ENCODE measurements at places on chromosomes 5 and 9.

- no peak for DNase-seq
Measured at GRCh38 chr5:38601863-38602298, 45.4 kb upstream of the LIFR start.

DNA sequence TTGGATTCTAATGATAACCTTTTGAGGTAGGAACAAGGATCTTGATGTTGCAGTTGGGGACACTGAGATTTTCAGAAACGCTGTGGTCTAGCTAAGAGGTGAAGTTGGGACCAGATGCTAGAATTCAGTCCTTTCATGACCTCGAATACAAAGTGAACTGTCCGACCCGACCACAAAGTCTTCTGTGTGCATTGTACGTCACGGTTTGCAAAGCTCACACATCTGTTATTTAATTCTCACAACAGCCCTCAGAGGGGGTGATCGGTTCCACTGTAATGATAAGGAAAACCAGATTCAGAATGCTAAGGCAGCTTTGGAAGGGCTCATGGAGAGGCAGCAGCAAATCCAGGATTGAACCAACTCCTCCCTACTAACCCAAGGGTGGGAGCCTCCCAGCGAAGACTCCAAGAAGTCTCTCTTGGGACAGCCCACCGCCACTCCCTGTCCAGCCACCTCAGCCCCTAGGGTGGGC is 16.6 kb upstream of the KIF12 start:
- DNase-seq = no peak

DNA sequence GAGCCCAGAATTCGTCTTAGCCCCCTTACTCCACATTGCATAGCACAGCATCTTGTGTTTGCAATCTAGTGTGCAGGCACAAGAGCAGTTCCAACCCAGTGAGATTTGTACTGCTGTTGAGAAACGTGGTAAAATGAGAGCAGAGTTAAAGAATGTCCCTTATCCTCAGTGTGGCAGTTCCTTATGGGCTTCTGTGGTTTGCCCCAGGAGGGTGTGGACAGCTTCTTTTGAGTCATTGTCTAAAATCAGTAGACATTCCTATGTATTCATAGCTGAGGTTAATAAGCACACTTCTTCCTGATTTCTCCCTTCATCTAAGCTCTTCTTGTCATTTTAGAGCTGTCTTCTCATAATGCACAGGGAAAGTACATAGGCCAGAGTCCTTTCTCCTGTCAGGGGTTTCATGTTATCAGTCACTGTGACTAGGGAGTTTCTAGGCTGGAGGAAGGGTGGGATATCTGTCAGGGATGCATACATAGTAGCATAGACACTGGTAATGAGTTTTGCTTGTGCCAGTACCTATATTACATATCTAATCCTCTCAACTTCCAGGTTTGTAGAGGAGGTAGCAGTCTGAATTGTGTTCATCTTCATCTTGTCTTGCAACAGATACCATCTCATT is 2.0 kb upstream of the CAVIN4 start:
- peak; percentile 64 for DNase-seq

DNA sequence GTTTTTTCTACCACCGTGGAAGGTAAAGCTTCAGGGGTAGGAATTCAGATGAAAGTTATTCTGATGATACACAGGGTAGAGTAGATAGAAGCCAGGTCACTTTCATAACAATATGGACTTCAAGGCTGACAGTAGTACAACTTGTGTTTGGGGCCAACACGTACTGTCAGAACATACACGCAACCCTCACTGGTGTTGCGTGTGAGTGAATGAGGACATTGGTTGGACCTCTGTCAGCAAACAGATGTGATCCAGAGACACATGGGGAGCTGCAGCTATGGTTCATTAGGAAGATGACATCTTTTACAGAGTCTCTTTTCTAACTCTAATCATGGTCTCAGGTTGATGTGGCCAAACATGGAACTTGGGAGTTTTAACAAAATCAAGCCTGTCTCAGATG is 70.1 kb upstream of the MOCS2 start:
- no peak for DNase-seq

- no peak for DNase-seq
Measured at GRCh38 chr5:78129597-78129996, 164.9 kb downstream of the AP3B1 start.

GRCh38 chr5:96083361-96083881 is 121.8 kb upstream of the ELL2 start:
- no peak for DNase-seq

GRCh38 chr5:158414780-158415179 is 555.8 kb upstream of the CLINT1 start:
- DNase-seq = peak; percentile 82

DNA sequence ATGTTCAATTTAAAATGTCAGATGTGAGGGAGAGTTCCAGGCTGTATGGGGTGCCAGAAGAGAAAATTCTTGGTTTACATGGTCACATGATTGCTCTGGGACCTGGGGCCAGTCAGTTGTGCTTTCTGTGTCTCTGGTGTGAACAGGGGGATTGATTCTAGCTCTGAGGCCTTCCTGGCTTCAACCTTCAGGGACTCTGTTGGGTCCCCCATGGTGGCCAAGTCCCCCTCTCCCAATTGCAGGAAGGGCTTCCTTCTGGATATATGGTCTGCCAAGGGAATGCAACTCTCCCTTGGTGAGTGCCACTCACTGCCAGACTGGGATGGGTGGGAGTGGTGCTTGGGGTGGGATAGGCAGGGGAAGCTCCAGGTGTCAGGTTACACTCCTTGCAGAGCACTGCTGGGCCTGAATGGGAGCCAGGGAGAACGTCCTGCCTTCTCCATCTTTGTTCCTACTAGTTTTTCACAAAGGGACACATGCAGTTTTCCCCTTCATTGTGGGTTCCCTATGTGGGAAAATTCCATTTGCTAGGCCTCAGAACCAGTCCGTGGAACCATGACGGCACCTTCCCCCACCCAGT is 153.2 kb downstream of the MELK start:
- DNase-seq = no peak

- DNase-seq = no peak
Measured at GRCh38 chr5:107570805-107571531, 99.8 kb downstream of the EFNA5 start.

DNA sequence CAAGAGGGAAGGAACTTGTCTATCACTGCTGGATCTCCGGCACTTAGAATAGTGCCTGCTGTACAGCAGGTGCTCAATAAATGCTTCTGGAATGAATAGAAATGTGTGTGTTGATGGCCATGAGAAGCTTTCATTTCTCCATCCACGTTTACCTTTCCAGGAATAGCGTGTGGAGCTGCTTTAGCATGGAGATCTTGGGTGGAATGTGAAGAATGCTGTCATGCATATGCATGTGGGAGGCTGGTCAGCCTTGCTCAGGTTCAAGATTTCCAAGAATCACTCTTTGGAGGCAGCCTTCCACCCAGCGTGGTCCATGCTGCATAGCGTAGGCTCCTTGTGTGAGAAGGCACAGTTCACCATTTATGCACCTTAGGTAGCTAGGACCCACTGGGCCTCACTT is 19.2 kb downstream of the COL15A1 start:
- DNase-seq = peak; percentile 35

GRCh38 chr5:157689942-157690689 is 18.8 kb downstream of the C5orf52 start:
- no peak for DNase-seq

GRCh38 chr9:77212801-77213200 is 35.5 kb downstream of the VPS13A start:
- DNase-seq = no peak

- DNase-seq = no peak
Measured at GRCh38 chr9:91241909-91242308, 119.8 kb downstream of the AUH start.

DNA sequence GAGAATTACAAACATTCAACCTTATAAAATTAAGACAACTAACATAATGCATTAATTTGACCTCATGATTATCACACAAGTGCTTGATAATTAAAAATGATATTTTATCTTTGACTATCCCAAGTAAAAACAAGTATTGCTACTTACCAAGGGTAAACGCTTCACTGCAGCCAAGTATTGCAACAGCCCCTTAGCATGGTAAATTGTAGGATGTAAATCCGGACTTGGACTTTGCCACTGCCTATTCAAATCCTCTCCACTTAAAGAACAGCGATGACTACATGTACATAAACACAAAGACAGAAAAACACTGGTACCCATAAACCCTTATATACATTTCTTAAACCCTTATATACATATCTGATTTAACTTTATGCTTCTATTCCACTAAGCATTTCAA is 155.1 kb downstream of the AGTPBP1 start:
- DNase-seq = no peak

GRCh38 chr9:13586587-13587374 is 307.3 kb upstream of the MPDZ start:
- DNase-seq = no peak

DNA sequence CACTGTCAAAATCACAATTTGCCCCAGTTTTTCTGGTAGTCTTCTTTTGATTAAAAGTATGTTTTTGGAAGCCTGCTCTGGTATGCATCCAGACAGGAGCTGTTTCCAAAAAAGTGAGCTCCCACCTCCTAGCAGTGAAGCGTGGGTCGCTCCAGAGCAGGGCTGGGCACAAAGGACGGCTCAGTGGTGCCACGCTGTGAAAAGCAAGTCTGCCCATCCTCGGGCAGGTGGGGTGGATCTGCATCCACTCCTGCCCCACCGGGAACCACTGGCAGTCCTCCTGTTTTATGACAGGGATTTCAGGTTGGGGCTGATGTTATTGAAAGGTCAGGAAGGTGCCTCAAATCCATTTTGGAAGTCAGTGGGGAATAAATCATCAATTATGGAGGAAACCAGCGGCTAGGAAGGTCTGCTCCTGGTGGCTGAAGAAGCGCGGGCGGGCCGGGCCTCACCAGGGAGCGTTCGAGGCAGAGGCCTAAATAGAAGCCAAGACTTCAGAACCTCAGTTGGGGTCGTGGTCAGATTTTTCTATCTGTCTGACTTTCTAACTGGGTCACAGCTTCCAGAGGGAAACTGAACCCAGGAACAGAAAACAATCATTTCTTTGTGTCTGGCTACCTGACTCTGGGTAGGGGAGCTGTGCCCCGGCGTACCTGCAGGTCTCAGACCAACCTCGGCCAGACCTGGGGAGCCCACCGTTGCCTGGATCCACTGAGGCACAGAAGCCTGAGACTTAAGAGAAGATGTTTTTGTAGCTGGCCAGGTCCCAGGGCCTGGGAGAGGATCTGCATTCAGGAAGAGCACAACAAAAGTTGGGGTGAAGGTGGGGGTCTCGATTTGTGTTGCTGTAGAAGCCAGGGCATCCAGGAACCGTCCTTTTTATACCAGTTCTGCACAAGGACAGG is 168.1 kb downstream of the PAX5 start:
- no peak for DNase-seq

DNA sequence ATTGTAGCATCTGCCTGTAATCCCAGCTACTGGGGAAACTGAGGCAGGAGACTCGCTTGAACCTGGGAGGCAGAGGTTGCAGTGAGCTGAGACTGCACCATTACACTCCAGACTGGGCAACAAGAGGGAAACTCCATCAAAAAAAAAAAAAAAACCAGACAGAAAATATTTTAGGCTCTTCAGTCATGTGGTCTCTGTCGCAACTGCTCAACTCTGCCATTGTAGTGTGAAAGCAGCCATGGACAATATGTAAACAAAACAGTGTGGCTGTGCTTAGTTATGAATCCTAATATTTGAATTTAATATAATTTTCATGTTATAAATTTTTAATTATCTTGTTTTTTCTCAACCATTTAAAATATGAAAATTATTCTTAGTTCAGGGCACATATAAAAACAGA is 38.4 kb downstream of the ZFAND5 start:
- peak; percentile 22 for DNase-seq

DNA sequence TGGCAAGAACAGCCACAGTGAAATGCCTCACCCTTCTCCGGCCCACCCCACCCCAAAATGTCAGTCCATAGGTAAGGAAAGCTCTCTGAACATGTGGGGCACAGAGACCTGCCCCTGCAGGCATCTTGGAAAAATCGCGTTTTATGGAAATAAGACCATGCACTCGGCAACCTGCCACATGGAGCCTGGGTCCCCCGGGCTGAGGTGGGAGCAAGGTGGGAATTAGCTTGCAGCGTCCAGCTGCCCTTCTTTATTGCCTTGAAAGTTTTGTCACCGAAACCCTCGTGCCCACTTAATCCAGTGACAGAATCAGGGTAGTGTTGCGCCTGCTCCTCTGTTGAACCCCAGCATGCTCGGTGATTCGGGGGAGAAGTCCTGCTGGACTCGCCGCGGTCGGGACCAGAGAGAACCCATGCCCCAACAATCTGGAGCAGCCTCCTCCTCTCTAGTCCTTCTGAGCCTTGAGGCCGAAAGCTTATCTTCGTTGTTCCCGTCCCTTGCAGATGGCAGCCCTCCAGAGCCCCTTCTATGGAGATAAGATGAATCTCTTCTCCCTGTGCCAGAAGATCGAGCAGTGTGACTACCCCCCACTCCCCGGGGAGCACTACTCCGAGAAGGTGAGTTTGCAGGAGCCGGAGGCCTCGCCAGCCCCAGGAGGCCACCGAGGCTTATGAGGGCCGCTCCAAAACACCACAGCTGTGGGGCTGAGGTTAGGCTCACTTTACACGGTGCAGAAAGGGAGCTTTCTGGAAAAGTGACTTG is 67.9 kb downstream of the PSMB7 start:
- no peak for DNase-seq

- DNase-seq = peak; percentile 88
Measured at GRCh38 chr9:128275198-128276007, at the start of gene GOLGA2. Gene GOLGA2 (minus strand): TSS chr9:128276007. CDS start chr9:128275976, 31 bp downstream.

DNA sequence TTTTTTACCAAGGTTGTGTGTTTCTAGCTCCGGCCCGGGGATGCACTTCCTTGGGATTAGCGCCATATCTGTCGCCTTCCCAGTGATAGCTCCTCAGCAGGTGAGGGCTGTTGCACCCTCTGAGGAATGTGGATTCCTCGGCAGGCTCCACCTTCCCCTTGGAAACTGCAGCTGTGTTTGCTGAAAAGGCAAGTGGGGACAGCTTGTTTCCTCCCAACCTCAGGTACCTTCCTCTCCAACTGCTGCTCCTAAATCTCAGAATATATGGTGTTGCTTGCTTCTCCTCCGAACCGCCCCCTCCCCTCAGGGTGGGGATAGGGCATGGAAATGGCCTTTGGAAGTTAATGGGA is 1.3 kb downstream of the SLC1A1 start:
- DNase-seq = no peak

DNA sequence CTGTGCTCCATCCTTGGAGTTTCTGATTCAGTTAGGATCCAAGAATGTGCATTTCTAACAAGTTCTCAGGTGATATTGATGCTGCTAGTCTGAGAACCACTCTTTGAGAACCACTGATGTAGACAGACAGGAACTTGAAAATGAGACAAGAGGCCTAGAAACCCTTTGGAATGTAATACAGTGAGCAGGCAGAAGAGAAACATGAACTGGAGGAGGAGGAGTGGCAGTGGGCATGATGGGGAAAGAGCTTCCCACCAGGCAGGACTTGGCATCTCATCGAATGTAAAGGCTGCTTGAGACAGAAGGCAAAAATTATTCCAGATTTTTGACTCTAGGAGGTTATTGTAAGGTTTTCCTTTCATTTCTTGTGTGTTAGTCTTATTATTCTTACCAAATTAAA is 295.8 kb upstream of the SGCD start:
- DNase-seq = peak; percentile 20

- DNase-seq = no peak
Measured at GRCh38 chr9:1384816-1385215, 334.7 kb downstream of the DMRT2 start.

DNA sequence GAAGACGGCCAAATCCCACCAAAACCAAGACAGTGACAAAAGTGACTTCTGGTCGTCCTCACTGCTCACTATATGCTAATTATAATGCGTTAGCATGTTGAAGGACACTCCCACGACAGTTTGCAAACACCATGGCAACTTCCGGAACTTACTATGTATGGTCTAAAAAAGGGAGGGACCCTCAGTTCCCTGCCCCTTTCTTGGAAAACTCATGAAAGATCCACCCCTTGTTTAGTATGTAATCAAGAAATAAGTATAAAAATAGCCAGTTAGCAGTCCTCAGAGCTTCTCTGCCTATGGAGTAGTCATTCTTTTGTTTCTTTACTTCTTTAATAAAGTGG is 9.5 kb downstream of the FCN2 start:
- DNase-seq = no peak
